ENCODE measurements at places on chromosomes 2 and 18.

- no peak for DNase-seq
Measured at GRCh38 chr2:178397002-178397605, 53.9 kb downstream of the PRKRA start.

GRCh38 chr2:64331114-64331645 lies 122.8 kb upstream of the LGALSL start:
- no peak for DNase-seq

GRCh38 chr2:20222769-20223406 lies 2.0 kb downstream of the SDC1 start:
- no peak for DNase-seq

- DNase-seq: no peak
Measured at GRCh38 chr18:3791238-3791637, 341.3 kb downstream of the TGIF1 start.

- no peak for DNase-seq
Measured at GRCh38 chr18:54528942-54529376, 62.1 kb upstream of the DYNAP start.

DNA sequence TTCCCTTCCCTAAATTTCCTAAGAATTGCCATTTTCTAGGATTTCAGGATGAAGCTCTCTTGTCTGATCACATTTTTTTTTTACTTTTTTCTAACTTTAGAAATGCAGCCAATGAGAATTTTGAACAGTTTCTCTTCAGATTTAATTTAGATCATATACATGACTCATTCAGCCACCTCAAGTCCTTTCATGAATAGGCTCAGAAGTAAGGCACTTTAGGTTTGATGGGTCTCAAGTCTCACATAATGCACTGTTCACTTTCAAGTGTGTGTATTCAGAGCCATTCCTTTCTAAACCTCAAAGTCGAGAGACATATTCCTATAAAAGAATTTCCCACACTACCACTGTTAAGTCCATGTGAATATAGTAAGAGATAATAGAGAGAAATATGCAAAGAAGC lies 614.1 kb upstream of the VRK2 start:
- DNase-seq: no peak

- DNase-seq: no peak
Measured at GRCh38 chr2:119996148-119996547, 16.7 kb upstream of the EPB41L5 start.

GRCh38 chr2:177282181-177282641 lies 17.7 kb upstream of the NFE2L2 start:
- DNase-seq: peak; percentile 34

DNA sequence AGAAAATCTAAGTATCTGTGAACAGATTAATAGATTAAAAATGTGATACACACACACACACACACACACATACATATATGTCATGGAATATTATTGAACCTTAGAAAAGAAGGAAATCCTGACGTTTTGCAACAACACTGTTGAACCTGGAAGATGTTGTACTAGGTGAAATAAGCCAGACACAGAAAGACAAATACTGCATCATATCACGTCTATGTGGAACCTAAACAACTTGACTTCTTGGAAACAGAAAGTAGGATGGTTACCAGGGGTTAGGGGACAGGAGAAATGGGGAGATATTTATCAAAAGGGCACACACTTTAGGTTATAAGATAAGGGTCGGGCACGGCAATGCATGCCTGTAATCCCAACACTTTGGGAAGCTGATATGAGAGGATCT lies 698.4 kb upstream of the ID2 start:
- no peak for DNase-seq

- DNase-seq: no peak
Measured at GRCh38 chr2:9400268-9401058, 22.9 kb downstream of the ITGB1BP1 start.

- DNase-seq: no peak
Measured at GRCh38 chr2:239224199-239224570, 176.6 kb downstream of the HDAC4 start.

DNA sequence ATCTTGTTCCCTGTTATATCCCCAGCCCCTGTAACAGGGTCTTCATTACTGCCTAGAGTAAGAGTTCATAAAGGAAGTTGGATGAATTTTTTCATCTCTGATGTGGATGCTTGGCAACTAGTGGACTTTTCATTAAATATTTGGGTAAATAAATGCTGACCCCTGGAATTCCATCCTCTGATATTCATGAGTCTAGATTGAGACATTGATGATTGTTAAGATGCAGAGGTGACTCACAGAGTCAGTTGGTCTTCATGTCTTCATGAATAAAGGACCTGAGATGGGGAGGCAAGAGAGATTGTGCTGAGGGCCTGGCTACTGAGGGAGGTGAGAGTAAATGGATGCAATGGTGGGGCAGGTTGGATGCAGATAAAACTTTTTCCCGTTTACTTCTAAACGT lies 132.7 kb upstream of the NT5C1B start:
- no peak for DNase-seq

DNA sequence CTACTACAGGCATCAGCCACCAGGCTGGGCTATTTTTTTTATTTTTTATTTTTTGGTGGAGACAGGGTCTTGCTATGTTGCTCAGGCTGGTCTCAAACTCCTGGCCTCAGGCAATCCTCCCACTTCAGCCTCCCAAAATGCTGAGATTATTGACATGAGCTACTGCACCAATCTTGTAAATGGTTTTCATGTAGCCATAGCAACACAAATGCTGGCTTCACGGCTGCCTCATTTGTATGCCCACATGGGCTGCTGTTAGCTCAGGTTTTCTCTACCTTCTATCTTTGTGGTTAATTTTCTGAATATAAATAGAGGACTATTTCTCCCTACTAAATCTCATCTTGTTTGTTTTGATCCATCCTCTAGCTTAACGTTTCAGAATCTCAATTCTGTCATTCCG lies 58.2 kb downstream of the PLEKHM3 start:
- DNase-seq: no peak

Data from MG63 (cell line).